HTR-8/SVneo (cell line): ENCODE measurements at places on chromosomes 5 and 9.

- DNase-seq: no peak
These were observed 45.6 kb downstream of the CFAP90 start for GRCh38 chr5:7805379-7805778.

- no peak for DNase-seq
These were observed 12.8 kb downstream of the CCNI2 start for GRCh38 chr5:132760049-132760420.

GRCh38 chr5:167777746-167778145, 513.7 kb upstream of the WWC1 start:
- DNase-seq: no peak

- DNase-seq: no peak
These were observed 8.0 kb upstream of the UBAC1 start for GRCh38 chr9:135969064-135969683.

DNA sequence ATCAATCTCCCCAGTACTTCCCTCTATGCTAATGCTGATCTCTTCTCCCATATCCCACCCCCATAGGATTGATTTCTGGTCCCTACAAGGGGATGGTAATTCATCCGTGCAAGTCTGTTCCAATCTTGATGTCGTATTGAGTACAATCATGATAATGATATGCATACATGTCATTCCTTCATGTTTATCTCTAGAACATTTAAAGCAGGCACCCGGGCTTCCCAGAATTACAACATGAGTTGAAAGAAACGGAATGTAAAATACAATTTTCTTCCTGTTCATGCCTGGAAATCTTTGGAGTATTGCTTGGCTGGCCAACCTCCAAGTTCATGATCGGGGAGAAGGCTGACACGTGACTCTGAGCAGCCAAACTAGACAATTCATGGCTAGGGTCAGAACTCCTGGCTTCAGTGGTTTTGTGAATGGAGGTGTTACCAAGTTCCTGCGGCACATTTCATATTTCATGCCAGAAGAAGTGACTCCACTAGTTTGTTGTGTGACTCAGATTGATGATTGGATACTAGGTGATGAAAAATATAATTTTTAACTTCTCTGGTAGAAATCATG, 66.6 kb downstream of the C9orf152 start:
- DNase-seq: peak; percentile 59

DNA sequence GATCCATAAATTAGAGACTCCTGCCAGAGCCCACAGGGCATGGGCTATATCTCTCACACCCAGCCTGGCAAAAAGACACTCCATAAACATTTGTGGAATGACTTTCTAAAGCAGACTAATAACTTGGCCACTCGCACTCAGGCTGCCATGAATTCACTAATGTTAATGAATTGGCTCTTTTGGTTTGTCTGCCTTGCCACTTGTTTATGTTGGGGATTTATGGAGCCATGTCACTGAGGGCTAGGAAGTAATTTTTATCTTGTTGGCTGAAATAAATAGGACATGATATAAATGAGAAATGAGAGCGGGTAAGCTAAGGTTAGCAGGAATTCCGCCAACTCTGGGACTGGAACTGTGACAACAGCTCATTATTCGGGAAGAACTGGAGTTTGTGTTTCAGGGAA, 55.2 kb downstream of the DROSHA start:
- DNase-seq: no peak

- DNase-seq: no peak
These were observed 45.1 kb upstream of the PUM3 start for GRCh38 chr9:2889023-2889422.

DNA sequence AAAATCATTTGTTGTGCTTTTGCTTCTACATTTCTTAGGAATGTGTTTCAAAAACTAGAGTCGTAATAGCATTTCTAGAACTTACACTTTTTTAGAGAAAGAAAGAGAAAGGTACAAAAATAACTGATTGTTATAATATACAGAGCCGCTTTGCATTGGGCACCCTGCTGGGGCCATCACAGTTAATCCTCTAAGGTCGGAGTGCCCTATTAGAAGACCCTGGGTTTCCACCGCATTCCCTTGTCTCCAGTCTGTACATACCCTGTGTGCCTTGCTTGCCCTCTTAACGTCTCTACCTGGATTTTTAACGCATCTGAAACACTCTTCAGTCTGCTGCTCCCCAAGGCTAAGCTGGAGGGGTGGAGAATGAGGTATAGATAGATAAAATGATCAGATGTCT, 1.3 kb downstream of the MARVELD2 start:
- no peak for DNase-seq

GRCh38 chr9:79980432-79980831, 408.7 kb downstream of the TLE4 start:
- no peak for DNase-seq

- DNase-seq: no peak
These were observed 321.8 kb upstream of the ADCY2 start for GRCh38 chr5:7074176-7074575.

GRCh38 chr9:75105841-75106240, 17.5 kb downstream of the OSTF1 start:
- DNase-seq: no peak

DNA sequence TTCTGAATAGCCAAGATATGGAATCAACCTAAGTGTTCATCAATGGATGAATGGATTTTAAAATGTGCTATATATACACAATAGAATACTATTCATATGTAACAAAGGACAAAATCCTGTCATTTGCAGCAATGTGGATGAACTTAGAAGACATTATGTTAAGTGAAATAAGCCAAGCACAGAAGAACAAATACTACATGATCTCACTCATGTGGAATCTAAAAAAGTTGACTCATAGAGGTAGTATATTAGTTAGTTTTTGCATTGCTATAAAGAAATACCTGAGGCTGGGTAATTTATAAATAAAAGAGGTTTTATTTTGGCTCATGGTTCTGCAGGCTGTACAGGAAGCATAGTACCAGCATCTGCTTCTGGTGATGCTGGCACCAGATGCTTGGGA, 8.1 kb downstream of the CATSPER3 start:
- no peak for DNase-seq

- no peak for DNase-seq
These were observed 23.3 kb downstream of the FAM81B start for GRCh38 chr5:95414451-95414850.

DNA sequence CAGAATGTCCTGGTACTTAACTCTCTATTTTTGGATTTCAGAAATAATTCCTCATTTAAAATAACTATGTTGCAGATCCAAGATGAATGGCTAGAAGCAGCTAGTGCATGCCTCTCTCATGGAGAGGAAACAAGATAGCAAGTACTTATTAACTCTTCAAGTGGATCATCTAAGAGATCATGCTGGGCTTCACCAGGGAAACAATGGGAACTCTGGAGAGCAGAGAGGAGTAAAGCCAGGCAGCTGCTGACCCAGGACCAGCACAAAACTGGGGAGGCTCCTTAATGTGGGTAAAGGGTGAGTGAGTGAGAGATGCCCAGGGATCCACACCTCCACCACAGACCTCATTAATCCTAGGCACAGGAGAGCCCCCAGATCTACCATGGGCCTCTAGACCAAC, 897.8 kb upstream of the ACO1 start:
- DNase-seq: no peak

- DNase-seq: peak; percentile 39
These were observed 36.9 kb upstream of the CDK20 start for GRCh38 chr9:88011005-88011766.

DNA sequence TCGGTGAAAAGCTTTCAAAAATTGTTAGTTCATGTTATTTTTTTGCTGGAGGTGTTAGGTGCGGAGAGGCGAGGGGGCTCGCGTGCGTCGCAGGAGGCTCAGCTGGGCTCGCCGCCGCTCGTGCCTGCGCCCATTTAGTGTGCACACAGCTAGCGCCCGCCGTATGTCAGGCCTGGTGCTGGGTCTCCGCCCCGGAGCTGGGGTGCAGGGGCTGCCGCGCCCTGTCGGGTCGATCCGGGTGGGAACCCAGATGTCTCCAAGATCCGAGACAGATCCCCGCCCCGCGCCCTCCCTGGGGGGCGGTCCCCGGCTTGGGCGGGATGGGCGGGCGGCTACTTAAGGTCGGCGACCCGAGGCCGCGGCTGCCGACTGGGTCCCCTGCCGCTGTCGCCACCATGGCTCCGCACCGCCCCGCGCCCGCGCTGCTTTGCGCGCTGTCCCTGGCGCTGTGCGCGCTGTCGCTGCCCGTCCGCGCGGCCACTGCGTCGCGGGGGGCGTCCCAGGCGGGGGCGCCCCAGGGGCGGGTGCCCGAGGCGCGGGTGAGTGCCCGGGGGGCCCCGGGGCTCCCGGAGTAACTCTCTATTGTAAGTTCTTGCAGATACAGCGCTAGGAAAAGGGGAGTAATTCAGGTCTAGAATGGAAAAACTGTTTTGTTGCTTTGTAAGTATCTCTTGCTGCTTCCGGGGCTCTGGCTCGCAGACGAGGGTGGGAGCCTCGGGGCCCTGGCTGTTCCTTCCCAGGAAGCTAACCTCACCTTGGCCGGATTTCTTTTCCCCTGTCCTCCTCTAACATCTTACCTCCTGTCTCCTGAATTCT, 31.7 kb downstream of the GSN start:
- DNase-seq: peak; percentile 34

GRCh38 chr5:179297026-179297425, 48.2 kb downstream of the ADAMTS2 start:
- no peak for DNase-seq

- no peak for DNase-seq
These were observed 1013.8 kb upstream of the C9orf72 start for GRCh38 chr9:28587052-28587451.

- no peak for DNase-seq
These were observed 13.0 kb downstream of the CHSY3 start for GRCh38 chr5:129917224-129917623.

DNA sequence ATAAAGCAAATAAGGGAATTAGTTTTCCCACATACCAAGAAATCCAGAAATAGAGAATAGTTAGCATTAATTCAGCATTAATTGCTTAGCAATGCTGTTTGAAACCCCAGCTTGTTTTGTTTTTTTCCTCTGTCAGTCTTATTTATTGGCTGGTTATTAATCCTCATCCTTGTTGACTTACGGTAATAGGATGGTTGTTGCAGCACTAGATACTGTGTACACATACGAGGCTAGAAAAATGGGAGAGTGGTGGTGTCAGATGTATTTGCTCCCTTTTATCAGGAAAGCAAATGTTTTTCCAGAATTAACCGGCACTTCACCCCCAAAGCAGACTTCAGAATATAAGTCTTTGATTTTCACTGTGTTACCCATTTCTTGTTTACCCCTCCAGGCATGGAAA, 60.4 kb downstream of the ERBIN start:
- DNase-seq: no peak

- DNase-seq: no peak
These were observed 176.0 kb downstream of the FGF18 start for GRCh38 chr5:171595401-171595800.

- DNase-seq: no peak
These were observed 10.3 kb upstream of the ANKHD1 start for GRCh38 chr5:140391312-140391711.

- DNase-seq: no peak
These were observed 13.7 kb upstream of the FAM120AOS start for GRCh38 chr9:93467062-93467416.

DNA sequence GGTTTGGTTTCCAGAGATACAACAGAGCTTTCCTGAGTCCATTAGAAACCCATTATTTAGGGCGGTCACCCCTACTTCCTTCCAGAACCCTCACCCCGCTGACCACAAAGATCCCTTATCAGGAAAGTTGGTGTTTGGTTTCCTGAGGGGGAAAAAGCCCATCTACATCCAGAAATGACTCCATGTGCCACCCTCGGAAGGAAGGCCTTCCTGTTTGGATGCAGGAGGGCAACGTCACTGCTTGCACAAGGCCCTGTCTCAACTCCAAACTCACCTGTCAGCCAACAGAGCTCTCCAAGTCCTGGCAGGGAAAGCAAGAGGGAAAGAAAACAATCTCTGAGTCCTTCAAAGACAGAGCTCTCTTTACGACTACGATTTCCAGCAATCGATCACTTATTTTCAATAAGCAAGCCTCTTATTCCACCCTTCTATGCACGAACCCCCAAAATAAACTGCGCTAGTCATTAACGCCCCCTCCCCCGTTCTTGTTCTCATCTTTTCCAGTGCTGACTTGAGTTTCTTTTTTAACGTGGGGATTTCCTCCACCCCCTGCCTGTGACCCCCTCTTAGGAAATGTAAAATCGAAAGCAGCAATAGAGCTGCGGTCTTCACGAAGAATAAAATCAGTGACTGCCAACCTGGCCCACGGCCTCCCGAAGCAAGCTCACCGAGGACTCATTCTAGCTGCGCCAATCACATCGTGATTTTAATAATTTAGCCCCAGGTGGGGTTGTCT, 35.7 kb upstream of the NTNG2 start:
- no peak for DNase-seq

DNA sequence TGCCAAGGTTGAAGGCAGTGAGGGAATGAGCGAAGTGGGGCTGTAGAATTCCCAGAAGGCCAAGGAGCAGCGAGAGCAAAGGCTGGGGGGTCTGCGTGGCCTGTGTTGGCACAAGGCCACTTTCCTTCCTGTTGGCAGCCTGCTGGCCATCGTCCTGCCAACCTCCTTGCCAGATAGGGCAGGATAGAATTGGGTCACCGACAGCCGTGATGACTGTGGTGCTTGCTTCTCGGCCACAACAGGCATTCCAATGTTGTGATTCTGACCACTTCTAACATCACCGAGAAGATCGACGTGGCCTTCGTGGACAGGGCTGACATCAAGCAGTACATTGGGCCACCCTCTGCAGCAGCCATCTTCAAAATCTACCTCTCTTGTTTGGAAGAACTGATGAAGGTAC, 18.9 kb downstream of the TRIP13 start:
- no peak for DNase-seq

DNA sequence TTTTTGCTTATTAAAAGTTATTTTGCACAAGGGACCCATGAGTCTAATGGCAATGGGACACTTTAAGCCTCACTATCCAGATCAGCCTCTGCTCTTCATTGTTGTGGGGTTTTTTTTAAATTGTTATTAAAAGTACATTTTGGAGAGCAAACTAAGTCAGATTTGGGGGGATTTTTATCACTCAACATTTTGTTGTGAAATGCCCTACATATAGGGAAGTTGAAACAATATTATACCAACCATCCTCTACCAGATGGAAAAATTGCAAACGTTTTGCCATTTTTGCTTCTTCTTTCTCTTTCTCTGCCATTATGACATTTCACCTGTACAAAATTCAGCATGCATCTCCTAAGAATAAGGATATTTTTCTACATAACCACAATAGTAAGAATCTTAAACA, 75.3 kb downstream of the SLC1A3 start:
- no peak for DNase-seq

- DNase-seq: no peak
These were observed 17.0 kb downstream of the CTSL start for GRCh38 chr9:87742813-87743428.

GRCh38 chr9:127049044-127049443, 73.4 kb downstream of the ANGPTL2 start:
- peak; percentile 65 for DNase-seq

GRCh38 chr5:32859211-32859641, 148.1 kb downstream of the NPR3 start:
- no peak for DNase-seq

DNA sequence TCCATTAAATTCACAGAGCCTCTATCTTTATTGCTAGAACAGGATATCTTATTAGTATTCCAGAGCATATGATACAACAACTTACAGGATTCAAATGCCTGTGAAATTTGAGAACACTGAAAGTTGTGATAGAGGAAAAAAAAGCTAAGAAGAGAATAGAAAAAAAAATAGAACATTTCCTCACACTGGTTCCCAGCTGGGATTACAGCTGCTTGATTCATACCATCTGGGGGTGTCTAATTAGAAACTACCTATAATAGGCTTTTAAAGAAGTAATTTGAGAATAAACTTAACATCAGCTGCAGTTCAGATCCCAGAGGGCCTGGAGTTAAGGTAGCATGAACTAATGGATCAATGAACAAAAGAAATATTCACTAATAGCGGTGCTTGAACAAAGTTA, 922.0 kb downstream of the CDH12 start:
- no peak for DNase-seq
